ENCODE measurements at places on chromosomes 2 and 18.

GRCh38 chr18:45063246-45064038, 382.8 kb downstream of the SETBP1 start:
- DNase-seq, result no peak

- no peak for DNase-seq
These were observed 90.5 kb upstream of the MSH2 start for GRCh38 chr2:47312491-47312850.

GRCh38 chr2:191199929-191200512, 45.2 kb upstream of the MYO1B start:
- DNase-seq, result no peak

GRCh38 chr18:79962835-79963657, 1.4 kb upstream of the HSBP1L1 start:
- no peak for DNase-seq

DNA sequence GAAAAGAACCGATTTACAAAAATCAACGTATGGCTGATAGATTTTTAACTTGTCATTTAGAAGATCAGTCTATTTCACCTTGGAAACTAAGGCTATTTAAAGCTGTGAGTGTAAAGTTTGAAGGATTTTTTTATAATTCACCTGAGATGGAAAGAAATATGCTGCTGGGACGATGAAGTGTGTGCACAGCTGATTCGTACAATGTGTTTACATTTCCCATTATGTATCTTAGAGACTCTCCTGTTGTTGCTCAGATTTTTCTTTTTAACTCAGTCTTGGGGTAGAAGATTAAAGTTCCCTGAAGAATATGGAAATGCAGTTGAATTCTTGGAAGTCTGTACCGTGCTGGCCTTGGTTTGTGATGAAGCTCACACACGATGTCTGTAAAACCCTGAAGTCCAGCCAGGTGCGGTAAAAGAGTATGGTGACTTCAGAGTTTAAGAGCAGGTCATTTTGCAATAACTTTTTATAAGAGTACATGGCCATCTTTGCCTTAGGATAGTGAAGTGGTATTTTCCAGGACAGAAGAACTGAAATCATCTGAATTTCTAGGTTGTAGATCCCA, 250.1 kb downstream of the PRKCE start:
- no peak for DNase-seq

DNA sequence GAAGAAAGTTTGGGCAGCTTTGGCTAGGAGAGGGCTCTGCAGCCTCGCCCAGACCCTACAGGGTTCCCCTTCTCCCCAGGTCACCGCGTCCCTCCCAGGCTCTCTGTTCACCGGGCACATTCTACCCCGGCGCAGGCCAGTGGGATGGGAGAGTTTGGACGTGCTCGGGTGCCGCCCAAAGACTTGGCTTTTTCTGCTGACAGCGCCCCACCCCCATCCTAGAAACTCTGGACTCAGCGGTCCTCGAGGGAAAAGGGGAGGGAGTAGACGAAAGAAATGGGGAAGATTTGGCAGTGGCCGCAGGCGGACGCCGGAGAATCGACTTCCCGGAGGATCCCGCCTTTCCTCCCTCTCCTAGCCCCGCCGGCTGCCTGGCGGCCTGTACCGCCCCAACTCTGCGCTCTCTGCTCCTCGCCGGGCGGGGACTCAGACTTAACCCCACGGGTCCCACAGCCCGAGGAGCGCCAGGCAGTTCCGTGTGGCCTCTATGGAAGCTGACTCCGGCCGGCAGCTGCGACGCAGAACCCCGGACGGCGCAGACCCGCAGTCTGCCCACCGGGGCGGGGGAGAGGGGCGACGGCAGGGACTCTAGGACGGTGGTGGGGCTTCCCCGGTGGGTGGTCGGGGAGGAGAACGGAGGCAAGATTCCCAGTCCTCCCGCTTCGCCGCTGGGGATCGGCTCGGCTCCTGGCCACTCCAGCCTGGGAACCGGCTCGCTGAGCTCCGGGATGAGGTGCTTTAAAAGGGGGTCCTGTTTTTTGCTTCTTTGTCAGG, 863 bp upstream of the SIX2 start:
- no peak for DNase-seq

- no peak for DNase-seq
These were observed 15.9 kb downstream of the LYPD6 start for GRCh38 chr2:149346272-149346671.

DNA sequence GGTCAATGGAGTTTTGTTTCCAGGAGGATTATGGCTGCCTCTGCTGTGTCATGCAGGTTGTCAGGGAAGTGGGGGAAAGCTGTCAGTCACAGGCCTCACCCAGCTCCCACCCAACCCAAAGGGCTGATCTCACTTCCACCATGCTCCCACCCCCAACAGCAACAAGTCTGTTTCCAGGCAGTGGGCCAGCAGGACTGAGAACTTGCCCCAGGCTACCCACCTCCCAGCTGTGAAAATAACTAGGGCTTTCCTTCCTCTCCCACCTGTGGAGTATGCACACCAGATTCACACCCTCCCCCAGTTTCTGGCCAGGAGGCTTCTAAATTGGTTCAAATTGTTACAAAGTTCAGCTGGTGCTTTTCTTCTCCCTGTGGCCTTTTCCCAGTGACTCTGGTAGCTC, 95.6 kb upstream of the ACVR1 start:
- no peak for DNase-seq

DNA sequence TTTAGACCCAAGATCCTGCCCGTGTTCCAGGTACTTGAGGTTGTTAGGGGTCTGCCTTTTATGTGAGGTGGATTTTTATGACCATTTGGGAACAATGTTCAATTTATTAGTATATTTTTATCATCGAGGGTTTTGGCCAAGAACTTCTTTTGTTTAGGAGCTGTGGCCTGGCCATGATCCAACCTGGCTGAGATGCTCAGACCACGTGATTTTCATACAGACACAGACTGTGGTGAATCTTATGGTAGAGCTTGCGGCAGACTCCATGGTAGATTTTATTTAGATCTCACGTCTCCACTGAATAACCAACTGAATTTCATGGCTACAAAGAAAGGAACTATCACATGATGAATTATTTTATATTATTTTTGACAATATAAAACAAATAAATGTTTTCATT, 405.5 kb upstream of the VWC2L start:
- DNase-seq, result no peak

- no peak for DNase-seq
These were observed 204.7 kb upstream of the ITGA4 start for GRCh38 chr2:181252262-181253148.

GRCh38 chr2:58227171-58227917, 13.8 kb downstream of the FANCL start:
- DNase-seq, result no peak

GRCh38 chr2:235737396-235737795, 243.6 kb downstream of the AGAP1 start:
- no peak for DNase-seq

DNA sequence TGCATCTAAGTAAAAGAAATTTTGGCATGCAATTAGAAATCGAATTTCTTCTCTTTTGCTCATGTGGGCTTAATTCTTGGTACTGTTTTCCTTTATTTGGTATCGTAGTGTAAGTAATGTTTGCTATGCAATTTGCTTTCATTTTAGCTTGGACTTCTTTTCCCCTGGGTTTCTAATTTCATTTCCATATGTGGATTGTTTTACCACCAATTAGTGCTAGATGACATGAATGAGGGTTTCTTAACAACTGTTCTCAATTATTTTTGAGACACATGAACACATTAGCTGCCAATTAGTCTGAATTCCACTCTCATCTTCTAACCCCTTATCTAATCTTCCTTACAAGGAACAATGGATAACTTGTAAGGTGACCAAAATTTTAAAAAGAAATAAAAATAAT, 1047.2 kb upstream of the PIK3C3 start:
- no peak for DNase-seq

- no peak for DNase-seq
These were observed 27.5 kb downstream of the SP100 start for GRCh38 chr2:230443541-230443940.

All from activated naive CD4-positive, alpha-beta T cell treated with anti-CD3 and anti-CD28 coated beads, Interleukin-2, amount 10 ng/mL, durations not matched to agents 7 days and 5 days (primary cell).